RPMI7951 (cell line): ENCODE measurements at places on chromosomes 2 and 18. TPM values are rescaled to one million over a fixed set of nuclear protein-coding genes. Genes with fewer than 3 reads are reported as not detected.
A peak's percentile ranks its signal among the peaks of the same experiment; 100 is the strongest.

C18orf54 gene
- 7.6 and 10.1 TPM in 2 replicates for total RNA-seq

SERPINB3 gene
- 0.20 TPM in 1 of 2 replicates, not detected in the other for total RNA-seq

SPP2 gene
- total RNA-seq, result not detected in 2 replicates

TMEM247 gene
- not detected in 2 replicates for total RNA-seq

GAL3ST2 gene
- total RNA-seq, result not detected in 2 replicates

SERPINB13 gene
- not detected in 2 replicates for total RNA-seq

LYPD1 gene
- 20.3 and 23.7 TPM in 2 replicates for total RNA-seq

CMPK2 gene
- 3.7 and 4.4 TPM in 2 replicates for total RNA-seq

DNA sequence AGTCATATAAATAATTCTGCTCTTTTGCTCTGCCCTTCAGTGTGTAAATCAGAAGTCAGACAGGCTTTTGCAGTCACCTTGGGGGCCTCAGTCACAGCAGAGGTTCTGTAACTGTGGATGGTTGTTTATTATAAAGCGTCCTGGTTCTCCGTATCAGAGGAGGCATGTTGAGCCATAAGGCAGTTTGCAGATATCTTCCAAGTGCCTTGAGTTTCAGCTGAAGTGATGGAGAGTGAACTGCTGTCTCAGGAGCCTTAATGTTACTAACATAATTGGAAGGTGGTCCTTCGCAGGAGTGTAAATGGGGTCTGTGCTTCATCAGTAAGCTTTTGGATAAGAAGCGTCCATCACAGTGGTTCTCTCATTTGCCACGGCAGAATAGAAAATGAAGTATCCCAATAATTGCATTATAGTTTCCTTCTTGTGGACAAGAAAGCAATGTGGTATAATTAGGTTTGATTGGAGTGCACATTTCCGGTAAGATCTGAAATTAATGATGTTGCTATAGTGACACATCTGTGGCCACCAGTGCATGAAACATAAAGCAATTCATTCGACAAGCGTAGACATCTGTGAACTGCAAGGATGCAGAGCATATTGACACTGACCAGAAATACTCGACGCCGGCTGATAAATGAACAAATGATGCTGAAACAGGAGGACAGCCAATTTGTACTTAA is 112.5 kb upstream of the NFATC1 start:
- DNase-seq, result no peak

DNA sequence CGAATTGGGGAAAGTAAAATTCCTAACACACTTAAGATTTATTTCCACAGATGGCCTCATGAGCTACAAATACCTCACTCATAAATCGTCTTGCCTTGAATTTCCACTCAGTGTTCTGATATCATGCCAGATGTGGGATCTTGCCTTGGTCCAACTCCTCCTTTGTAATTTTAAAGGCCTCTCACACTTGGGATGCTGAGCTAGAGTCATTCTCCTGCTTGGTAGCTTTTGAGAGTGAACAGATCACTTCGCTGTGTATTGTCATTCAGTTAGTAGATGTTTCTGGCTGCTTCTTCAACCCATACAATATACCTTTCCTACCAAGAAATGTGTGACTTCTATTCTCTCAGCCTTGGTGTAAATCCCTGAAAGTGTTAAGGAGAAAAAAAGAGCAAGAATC is 309.2 kb downstream of the NRXN1 start:
- DNase-seq, result no peak

DNA sequence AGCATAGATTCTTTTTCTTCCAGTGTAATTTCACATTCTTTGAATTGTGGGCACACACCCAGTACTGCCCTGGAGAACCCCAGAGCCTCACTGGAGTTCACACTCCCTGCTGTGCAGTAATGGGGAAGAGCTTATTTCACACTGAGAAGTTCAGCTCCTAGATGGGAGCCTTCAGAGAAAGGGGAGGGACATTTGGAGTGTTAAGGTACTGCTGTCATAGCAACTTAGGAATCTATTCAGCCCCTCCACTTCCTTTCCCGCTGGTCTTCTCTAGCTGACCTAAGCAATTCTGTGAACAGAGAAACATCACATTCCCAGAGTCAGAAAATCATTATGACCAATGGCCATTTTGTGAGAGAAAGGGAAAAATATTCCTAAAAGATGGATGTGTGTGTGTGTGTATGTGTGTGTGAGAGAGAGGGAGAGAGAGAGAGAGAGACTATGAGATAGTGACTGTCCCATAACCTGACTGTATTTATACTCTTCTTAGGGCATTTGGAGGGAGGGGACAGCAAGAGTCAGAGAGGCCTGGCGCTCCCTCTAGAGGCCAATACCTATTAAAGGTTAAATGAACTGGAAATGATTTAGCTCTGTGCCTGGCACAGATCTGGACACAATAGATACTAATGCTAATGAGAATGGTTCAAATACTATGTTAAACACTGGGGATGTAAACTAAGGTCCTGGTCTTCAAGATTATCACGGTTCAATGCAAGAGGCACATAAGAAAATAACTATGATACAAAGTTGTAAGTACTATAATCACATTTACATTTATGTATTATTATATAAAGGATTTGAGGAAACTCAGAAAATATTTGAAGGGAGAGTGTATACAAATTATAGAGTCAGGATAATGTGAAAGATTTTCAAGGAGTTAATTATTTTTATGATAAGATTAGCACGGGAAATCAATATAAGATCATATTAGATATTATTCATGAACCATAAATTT is 41.5 kb upstream of the RPE start:
- DNase-seq, result peak; percentile 57

DNA sequence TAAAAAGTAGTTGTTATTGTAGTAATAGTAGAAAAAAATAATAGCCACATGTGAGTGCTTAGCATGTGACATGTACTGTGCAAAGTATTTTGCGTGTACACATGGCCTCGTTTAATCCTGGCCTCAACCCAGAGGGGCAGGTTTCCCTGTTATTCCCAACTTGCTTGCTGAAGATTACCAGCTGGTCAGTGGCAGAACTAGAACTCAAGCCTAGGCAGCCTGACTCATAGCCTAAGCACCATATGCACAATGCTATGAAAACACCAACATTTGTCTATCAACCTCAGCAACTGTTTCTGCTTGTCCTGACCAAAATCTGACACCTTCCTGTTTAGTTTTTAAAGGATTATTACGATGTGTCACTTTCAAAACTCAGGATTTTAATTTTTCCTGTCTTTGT is 234.9 kb upstream of the SMAD7 start:
- no peak for DNase-seq

DNA sequence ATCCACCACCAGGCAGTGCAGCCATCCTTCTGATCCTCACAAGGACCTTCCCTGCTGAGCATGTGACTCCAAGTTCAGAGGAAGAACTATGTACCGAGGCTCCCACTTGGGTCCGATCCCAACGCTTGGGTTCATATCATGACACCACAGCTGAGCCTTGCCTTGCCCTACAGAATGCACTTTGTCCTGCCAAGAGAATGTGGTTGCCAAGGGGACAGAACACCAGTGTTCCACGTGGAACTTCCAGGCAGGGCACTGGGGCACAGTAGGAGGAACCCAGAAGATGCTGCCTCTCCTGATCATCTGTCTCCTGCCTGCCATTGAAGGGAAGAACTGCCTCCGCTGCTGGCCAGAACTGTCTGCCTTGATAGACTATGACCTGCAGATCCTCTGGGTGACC is at the start of gene TEX51:
TEX51 (plus strand) TSS at position 255 of the 400 bp plus-strand sequence; CDS start at position 284, 29 bp downstream.
- no peak for DNase-seq

- peak; percentile 96 for DNase-seq
Measured at GRCh38 chr2:127637725-127638252, 8.2 kb upstream of the GPR17 start.

- no peak for DNase-seq
Measured at GRCh38 chr2:29329899-29330298, 214.7 kb downstream of the CLIP4 start.

DNA sequence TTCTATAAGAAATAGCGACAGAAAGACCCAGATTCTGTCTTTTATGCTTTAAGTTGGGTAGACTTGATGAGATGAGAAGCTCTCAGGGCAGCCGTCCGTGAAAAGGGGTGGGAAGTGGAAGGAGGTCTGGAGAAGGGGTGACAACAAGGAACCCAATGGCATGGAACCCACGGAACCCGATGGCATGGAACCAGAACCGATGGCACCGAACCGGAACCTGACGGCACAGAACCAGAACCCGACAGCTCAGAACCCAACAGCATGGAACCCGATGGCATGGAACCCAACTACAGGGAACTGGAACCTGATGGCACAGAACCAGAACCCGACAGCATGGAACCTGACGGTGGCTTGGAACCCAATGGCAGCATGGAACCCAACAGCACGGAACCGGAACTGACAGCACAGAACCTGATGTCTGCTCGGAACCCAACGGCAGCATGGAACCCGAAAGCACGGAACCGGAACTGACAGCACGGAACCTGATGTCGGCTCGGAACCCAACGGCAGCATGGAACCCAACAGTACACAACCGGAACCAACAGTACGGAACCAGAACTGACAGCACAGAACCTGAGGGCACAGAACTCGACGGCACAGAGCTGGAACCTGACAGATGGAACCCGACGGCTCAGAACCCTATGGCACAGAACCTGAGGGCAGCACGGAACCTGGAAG is 155.2 kb downstream of the TMEM18 start:
- no peak for DNase-seq

- DNase-seq, result no peak
Measured at GRCh38 chr2:83874712-83875430, 584.2 kb downstream of the SUCLG1 start.

DNA sequence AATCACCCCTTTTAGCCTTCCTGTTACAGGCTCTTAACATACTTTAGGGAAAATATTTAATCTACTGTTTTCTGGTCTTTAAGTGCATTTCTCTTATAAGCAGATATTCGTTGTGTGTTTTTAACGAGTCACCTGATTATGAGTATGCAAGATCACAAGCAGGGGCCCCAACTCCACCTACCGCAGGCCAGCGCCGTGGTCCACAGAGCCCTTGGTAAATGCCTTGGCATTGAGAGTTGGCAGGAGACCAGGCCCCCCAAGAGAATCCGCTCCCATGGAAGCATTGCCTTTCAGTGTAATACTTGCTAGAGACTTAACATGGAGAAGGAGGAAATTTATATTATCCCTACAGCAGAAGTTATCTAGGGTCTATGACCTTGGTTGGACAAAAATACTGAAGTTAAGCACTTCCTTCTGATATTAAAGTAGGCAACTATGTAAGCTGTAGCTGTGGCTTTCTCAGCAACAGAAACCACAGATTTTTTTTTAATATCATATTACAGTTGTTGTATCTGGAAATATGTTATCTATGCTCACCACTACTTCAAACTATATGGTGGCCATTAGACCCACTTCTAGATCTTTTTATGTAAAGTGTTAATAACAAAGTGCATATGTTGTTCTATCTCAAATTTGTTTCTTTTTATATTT is 241.8 kb upstream of the MGAT5 start:
- no peak for DNase-seq

DNA sequence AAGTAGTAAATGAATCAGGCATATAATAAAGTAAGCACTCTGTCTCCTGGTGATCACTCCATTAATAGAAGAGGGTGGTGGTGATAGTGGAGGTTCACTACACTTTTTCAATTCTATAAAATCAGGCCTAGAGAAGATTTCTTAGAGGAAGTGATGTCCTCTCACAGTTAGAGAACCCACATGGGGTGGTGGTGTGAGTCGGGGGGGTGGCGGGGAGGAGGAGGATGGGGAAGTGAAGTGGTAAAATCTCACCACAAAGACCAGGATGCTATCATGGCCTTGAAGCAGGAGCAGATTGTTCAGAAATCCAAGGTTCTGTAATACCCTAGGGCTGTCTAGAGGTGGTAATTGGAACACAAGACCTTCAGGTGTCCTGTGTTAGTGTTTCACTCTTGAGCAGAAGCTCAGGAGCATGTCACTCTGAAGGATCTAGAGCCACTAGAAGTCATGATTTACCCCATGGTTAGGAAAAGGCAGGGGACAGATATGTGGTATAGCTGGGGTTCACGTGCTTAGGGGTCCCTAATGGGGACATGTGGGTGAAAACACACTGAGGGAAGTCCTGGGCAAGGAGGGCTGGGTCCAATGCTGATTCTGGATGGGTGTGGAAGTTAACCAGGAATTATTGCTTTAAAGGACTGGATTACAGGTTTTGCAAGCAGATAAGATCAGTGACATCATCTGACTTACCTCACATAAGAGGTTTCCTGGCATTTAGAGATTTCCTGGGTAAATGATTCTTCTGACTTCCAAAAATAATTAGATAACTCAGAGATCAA is 31.0 kb downstream of the RNF125 start:
- DNase-seq, result peak; percentile 43
